ENCODE measurements at places on chromosomes 7 and 10. TPM values are rescaled to one million over a fixed set of nuclear protein-coding genes. Genes with fewer than 3 reads are reported as not detected.

The OR2F1 gene
- not detected for total RNA-seq

The ABCB4 gene
- total RNA-seq, result not detected

The MACC1 gene
- total RNA-seq, result not detected

The FAM25A gene
- not detected for total RNA-seq

The CHAT gene
- not detected for total RNA-seq

The C10orf90 gene
- 2.7 TPM for total RNA-seq

The NRAP gene
- not detected for total RNA-seq

The NPC1L1 gene
- total RNA-seq, result 0.06 TPM

The ACTR3C gene
- total RNA-seq, result not detected

The CYP3A5 gene
- total RNA-seq, result 1.5 TPM

The MTURN gene
- 3.3 TPM for total RNA-seq

The HHEX gene
- total RNA-seq, result 16.6 TPM

The NUTM2E gene
- 0.39 TPM for total RNA-seq

Data from A549 treated with DMSO at 1 μM for 4 hours (cell line).